GM12892 (cell line): ENCODE measurements at places on chromosomes 4 and X.

DNA sequence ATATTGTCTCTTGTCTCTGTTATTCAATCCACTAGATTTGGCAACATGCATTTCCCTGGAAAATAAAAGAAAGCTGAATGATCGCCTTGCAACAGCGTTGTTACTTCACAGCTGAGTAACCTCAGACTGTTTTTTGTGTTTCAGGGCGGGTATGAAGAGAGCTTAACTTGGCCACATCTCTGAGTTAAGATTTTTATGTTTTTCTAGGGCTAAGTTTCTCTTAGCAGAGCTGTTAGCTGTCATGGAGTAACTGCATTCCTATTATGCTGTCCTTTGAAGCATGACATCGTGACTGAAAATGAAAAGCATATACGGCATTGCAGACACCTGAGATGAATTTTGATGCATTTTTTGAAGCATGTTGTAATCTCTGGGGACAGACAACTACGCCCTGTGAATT, 1798.9 kb downstream of the PCDH7 start:
- no peak for DNase-seq

- DNase-seq: no peak
Measured at GRCh38 chr4:158858410-158859199, 89.8 kb downstream of the FNIP2 start.

- no peak for DNase-seq
Measured at GRCh38 chr4:74942918-74943253, 10.0 kb downstream of the PARM1 start.

- DNase-seq: no peak
Measured at GRCh38 chrX:100995469-100995868, 26.0 kb downstream of the ARL13A start.

GRCh38 chr4:121792966-121793365, 8.2 kb upstream of the EXOSC9 start:
- no peak for DNase-seq

DNA sequence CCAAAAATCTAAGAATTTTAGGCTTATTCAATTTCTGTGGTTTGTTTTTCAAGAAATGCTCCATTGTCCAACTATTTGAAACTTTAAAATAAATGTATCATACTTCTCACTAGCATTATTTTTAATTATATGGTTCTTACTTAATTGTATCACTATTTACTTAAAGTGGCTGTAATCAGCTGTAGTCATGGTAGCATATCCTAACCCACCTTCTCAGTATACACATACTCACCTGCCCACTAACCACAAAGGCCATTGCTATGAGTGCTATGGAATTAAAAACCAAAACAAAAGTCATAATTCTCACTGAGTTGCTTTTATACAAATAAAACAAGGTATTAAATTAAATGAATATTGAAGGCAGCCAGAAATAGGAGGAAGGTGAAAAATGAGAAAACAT, 5.0 kb downstream of the FBXO8 start:
- no peak for DNase-seq

DNA sequence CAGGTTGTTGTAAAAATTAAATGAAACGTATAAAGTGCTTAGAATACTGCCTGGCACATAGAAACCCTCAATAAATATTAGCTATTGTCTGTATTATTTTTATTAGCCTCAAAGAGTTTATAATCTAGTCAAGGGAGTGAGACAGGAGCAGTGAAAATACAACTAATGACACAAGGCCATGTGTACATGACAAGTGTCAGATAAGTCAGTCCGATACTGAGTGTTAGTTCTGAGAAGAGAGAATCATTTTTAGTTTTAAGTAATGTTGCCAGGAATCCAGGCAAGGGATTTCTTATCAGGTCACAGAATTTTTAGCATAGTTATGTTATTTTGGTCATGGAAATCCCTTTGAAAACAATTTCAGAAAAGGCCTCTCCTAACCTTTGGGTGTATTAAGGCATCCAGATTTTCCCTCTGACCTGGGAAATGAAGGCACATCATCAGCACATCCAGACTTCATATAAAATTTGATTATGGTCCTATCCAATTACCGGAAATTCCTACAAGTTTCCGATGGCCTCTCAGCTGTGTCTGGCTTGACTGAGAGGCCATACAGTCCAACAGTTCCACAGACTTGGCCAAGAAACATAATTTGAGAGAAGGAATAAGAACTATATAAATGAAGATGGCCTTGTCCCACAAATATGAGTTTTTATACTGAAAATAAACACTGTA, 35.7 kb downstream of the PPARGC1A start:
- DNase-seq: no peak

DNA sequence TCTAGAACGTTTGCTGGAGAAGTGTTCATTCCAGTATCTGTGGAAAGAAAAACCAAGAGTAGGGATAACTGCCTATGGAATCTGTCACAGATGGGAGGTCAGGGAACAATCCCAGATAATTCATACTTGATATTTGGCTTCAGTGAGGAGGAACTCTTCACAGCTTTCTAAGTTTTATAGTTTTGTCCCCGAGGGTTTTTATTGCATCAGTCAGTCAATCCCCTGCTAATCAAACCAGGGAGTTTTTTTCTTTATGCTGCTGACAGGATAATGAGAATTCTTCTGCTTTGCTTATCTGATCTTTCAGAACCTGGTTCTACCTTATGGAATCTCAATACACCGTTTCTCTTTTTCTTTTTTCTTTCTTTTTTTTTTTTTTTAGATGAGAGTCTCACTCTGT, 633 bp upstream of the TRIML2 start:
- no peak for DNase-seq

GRCh38 chrX:69388526-69388925, 115.6 kb upstream of the NALF2 start:
- DNase-seq: no peak

- DNase-seq: no peak
Measured at GRCh38 chr4:111636961-111637585, 508.2 kb upstream of the FAM241A start.
